ENCODE measurements at places on chromosomes 16 and 17. TPM values are rescaled to one million over a fixed set of nuclear protein-coding genes. Genes with fewer than 3 reads are reported as not detected.
A peak's percentile ranks its signal among the peaks of the same experiment; 100 is the strongest.

GRIN2C gene
- total RNA-seq, result 4.8 TPM

- no peak overlapping the region for H3K27ac ChIP-seq
- DNase-seq, result no peak
- H3K4me1 ChIP-seq, result peaks cover 5% of the 10 kb centered on the region
- peaks cover 2% of the 10 kb centered on the region for H3K27me3 ChIP-seq
- H3K4me3 ChIP-seq, result no peak overlapping the region
Measured at GRCh38 chr17:79420318-79421243, 190.3 kb downstream of the RBFOX3 start.

DNA sequence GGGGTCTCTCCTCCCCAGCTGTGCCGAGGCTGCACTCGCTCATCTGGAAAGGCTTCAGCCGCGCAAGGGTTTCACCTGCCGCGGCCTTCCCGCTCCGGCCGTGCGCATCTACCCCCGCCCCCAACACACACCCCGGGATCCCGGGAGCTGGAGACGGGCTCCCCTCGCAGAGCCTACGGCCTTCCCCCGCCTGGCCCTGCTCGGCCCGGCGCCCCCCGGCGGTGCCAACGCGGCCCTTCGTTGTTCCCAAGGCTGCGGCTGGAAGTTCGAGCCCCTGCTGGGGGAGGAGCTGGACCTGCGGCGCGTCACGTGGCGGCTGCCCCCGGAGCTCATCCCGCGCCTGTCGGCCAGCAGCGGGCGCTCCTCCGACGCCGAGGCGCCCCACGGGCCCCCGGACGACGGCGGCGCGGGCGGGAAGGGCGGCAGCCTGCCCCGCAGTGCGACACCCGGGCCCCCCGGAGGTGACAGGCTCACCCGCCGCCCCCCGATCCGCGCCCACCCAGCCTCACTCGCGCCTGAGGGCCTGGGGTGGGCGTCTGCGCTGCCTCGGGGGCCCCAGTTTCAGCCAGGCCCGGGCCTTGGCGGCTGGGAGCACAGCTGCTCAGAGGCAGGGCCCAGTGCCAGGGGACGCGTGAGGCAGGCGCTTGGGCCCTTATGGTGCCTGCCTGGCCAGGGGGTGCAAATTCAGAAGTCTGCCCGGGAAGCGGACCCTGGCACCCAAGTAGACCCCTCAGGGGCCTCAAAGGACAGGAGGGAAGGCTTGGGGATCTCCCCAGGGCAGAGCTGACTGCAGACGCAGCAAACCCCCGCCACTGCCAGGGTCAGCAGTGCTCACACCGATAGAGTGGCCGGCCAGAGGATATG, 11.2 kb downstream of the GALK1 start:
- no peak for DNase-seq
- H3K4me1 ChIP-seq, result peaks cover 7% of the 10 kb centered on the region
- no peaks in the 10 kb centered on the region for H3K27me3 ChIP-seq
- peaks cover 3% of the 10 kb centered on the region for H3K36me3 ChIP-seq
- H3K4me3 ChIP-seq, result no peak overlapping the region

DNA sequence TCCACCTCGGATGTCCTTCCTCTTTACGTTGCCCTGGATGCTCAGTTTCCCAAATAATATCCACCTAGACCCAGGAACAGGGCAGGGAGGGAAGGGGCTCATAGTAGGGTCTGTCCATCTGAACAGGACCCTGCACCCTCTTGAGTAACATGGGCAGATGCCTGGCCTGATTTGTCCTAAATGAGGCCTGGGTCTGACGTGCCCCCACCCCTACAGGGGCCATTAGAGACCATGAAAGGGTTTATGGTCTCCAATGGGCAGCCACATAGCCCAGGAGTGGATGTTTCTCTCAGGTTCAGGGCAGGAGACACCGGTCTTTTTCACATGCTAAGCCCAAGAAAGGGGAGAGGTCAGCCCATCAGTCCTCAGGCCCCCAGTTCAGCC, 6.8 kb downstream of the CACNG1 start:
- no peak overlapping the region for H3K4me3 ChIP-seq
- H3K27ac ChIP-seq, result no peak overlapping the region
- H3K4me1 ChIP-seq, result no peaks in the 10 kb centered on the region

DNA sequence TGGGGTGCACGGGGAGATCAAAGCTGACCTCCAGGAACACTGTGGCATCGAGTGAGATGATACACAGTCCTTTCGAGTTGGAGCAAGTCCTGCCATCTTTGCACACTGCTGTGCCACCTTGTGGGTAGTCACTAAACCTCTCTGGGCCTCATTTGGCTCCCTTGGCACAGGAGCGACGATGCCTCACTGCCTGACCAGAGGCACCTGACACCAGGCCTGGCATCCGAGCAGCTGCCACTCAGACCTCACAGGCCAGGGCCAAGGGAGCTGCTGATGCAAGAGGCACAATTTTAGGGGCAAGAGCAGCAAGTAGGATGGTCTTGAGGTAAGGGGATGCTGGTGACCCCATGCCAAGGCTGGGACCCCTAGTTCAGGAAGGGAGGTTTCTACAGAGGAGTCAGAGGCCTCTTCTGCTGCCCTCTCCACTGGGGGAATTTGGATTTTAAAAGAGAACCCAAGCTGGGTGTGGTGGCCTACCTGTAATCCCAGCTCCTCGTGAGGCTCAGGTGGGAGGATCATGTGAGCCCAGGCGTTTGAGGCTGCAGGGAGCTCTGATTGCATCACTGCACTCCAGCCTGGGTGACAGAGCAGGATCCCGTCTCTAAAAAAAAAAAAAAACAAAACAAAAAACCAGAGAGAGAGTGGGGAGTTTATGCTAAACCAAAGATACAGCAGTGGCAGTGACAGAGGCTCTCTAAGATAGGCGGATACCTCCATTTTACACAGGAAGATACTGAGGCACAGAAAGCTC, 6.7 kb upstream of the ADGRG1 start:
- H3K36me3 ChIP-seq, result 0 out of 2 replicates have a peak, but pooled peaks cover 3% of the 10 kb centered on the region
- H3K4me3 ChIP-seq, result no peak overlapping the region
- peaks cover 58% of the 10 kb centered on the region for H3K4me1 ChIP-seq
- H3K27ac ChIP-seq, result peak overlapping the region; percentile 76
- DNase-seq, result peak; percentile 42

DNA sequence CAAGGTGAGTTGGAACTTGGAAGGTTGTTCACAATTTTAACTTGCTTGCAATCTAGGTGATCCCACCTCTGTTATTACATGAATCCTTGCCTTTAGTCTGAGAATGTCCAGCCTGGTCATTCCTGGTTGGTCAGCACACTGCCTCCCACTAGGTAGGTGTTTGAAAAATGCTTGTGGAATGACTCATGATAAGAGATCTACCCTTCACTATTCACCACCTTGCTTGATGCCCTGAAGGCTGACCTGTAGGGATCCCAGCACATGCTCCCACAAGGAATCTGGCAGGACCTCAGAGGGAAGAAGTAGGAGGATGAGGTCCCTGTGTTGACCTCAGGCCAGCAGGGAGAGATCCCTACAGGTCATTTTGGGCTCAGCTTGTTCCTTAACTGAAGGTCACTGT, 30.2 kb upstream of the ABCA3 start:
- no peak for DNase-seq
- H3K27me3 ChIP-seq, result no peaks in the 10 kb centered on the region
- no peak overlapping the region for H3K27ac ChIP-seq
- no peaks in the 10 kb centered on the region for H3K36me3 ChIP-seq

DNA sequence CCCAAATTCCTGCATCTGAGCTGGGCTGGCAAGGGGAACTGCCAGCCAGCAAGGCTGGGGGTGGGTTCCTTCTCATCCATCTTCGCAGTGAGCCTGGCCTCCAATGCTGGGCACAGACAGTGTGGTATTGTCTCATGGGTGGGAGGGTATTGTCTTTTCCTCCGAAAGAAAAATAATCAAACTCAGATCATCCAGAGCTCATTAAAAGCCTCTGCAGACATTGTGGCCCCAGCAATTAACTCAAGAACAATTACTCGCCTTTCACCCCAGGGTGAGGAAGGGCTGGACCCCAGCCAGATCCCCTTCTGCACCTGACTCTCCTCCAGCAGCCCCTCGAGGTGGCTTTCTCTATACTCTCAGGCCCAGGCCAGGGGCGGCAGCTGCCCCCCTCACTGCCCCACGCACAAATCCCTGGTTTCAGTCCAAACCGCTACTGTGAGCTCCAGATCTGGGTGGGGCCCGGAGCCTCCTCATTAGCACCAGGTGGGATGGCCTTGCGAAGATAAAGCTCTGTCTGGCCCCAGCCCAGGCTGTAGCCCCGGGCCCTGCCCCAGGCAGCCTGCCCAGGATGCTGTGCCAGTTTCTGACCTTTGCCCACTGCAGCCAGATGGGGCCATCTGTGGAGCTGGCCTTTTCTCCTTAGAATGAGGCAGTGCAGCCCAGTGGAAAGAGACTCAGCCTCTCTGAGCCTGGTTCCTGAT, 2.3 kb upstream of the KRT15 start:
- H3K27me3 ChIP-seq, result no peaks in the 10 kb centered on the region
- peaks cover 8% of the 10 kb centered on the region for H3K36me3 ChIP-seq
- DNase-seq, result no peak
- H3K4me3 ChIP-seq, result no peak overlapping the region
- peaks cover 66% of the 10 kb centered on the region for H3K4me1 ChIP-seq
